Activated CD8-positive, alpha-beta memory T cell treated with anti-CD3 and anti-CD28 coated beads, Interleukin-2, amount 50 U/mL, for 48 hours (primary cell): ENCODE measurements at places on chromosomes 5 and 9.

GRCh38 chr5:139634028-139634325 is 14.2 kb upstream of the CXXC5 start:
- DNase-seq: no peak

GRCh38 chr9:116032683-116033440 is 120.7 kb upstream of the PAPPA start:
- no peak for DNase-seq

DNA sequence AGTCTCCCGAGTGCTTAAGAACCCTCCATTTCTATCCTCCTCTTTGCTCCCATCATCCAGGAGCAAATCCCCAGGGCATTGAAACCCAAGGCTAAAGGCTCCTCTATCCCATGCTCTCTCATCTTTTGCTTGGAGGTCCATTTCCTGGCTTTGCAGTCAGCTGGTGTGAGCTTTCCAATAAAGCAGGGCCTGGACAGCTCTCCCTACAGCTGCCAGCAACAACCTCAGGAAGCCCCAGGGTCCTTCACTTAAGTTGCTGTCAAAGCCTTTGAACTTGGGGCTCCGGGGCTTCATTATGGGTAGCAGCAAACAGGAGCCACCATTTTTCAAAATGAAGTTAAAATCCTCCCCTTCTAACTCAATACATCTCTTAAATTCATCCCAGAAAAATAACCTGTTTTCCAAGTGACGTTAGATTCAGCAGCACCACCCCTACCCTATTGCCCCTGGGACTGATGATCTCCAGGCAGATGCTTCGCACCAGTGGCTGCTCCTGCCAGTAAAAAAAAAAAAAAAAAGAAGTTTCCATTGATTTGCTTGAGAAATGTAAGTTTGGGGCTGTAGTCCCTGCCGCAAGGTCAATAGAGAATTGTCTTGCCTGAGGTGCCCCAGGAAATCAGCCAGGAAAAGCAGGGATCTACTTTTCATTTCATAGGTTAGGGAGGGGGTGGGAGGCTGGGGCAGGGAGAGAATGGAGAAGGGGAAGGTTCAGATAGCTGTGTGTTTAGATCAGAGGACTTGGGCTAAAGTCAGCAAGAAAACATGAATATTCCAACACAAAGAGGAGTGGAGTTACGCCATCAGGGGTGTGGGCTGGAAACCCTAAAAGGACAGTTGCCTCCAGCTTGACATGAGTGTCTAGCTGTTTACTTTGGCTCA is 83.8 kb upstream of the IL6ST start:
- DNase-seq: no peak

DNA sequence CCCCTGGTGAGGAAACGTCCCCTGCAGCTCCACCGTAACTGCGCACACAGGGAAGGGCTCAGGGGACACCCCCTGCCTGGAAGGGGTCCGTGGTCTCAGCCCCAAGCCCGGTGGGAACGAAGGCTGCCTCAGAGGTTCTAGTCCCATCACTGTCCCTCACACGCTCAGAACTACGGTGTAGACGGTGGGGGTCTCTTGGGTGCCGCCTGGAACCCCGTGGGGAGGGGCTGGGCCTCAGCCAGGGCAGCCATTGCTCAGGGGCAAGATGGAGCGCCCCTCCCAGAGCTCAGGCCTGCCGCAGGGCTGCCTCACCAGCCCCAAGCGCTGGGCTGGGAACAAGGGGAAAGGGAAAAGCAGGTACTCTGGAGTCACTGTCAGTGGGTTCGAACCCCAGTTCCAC is 2.9 kb downstream of the AGPAT2 start:
- no peak for DNase-seq

DNA sequence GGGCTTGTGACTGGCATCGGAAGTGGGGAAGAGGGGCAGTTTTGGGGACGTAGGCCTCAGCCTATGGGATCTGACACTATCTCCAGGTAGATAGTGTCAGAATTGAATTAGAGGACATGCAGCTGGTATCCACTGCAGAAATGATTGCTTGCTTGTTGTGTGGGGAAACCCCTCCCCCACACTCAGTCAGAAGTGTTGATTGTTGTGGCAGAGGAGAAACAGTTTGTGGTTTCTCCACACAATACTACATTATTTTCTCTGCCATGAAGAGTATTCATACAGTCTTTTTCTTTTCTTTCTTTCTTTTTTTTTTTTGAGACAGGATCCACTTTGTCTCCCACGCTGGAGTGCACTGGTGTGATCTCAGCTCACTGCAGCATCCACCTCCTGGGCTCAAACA is 113.9 kb downstream of the ARRDC3 start:
- no peak for DNase-seq

DNA sequence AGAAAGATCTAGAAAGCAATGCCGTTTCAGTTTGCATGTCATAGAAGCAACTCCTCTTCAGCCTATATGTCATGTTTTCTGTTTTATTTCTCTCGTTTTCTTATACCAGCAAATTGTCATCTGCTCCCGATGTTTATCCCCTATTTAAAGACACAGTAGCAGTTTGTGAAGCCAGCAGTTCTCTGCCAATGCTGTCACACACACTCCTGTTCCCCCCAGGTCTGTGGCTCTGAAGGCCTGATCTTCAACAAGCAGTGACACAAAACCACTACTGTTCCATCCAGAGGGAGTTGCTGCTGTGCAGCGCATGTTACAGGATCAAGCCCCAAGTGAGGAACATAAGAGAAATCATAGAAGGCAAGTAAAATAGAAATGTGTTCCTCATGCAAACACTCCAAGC is 364.1 kb upstream of the SLC30A5 start:
- DNase-seq: no peak

DNA sequence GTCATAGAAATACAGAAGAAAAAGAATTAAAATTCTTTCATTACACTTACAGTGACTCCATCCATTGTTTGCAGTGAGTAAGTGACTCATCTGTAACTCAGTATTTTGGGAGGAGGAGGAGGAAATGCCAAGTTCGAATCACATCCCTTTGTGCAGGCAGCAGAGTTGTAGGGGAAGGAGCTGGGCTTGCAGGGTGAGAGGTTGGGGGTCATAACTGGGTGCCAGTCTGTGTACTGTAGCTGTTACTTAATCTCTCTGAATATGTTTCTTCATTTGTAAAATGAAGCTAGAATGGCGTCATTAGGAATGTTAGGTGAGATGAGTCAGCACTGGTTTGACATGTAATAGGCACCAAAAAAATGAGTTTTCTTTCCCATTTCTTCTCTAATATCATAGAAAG is 235.7 kb upstream of the ADAMTSL1 start:
- no peak for DNase-seq

DNA sequence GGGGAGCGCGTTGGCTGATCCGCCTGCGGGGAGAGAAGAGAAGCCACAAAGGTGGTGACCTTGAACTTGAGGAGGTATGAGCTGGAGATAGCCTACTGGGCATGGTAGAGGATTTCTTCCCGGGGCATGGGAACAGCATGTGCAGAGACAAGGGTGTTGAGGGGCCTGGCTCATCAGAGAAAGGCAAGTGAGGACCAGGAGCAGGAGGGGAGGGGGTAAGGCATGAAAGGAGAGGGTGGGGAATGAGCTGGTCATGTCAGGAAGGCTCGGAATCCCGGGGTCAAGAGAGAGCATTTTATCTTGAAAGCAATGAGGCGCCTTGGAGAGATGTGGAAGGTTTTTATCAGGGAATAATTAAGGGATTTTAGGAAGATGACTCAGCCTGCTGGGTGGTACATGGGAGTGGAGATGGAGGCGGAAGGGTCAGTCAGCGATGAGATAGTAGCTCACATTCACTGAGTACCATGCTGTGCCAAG is 121.1 kb downstream of the LHX2 start:
- DNase-seq: no peak

GRCh38 chr5:159059722-159060121 is 40.0 kb downstream of the EBF1 start:
- no peak for DNase-seq

GRCh38 chr9:73138516-73138915 is 13.1 kb upstream of the ANXA1 start:
- no peak for DNase-seq

GRCh38 chr5:34976347-34976746 is 47.0 kb downstream of the DNAJC21 start:
- DNase-seq: no peak
